ENCODE measurements at places on chromosomes 3 and 15. TPM values are rescaled to one million over a fixed set of nuclear protein-coding genes. Genes with fewer than 3 reads are reported as not detected.

Gene MGLL
- 21.4 TPM for polyA plus RNA-seq

Gene C3orf80
- 0.55 TPM for polyA plus RNA-seq

Gene GPR160
- 52.2 TPM for polyA plus RNA-seq

Gene POLR2M
- polyA plus RNA-seq = 18.8 TPM

Gene OSBPL10
- 18.2 TPM for polyA plus RNA-seq

Gene TNFAIP8L3
- 3.4 TPM for polyA plus RNA-seq

Gene RLBP1
- polyA plus RNA-seq = not detected

Gene TGM5
- polyA plus RNA-seq = not detected

Gene TMEM115
- polyA plus RNA-seq = 64.5 TPM

Gene ASB14
- polyA plus RNA-seq = 0.19 TPM

Gene UROC1
- polyA plus RNA-seq = 1.5 TPM

Gene HESX1
- 0.85 TPM for polyA plus RNA-seq

Gene PTX3
- polyA plus RNA-seq = 28.7 TPM

Gene TEX55
- polyA plus RNA-seq = not detected

Gene TUSC7
- polyA plus RNA-seq = 0.17 TPM

Gene PXK
- polyA plus RNA-seq = 37.8 TPM

Gene ECE2
- not detected for polyA plus RNA-seq

Gene HHLA2
- polyA plus RNA-seq = 6.1 TPM

Gene TXNRD3
- 10.4 TPM for polyA plus RNA-seq

Gene TMEM212
- not detected for polyA plus RNA-seq

Gene CILP
- 96.4 TPM for polyA plus RNA-seq

Gene RASGRP1
- polyA plus RNA-seq = 1.3 TPM

Gene ZPLD1
- polyA plus RNA-seq = 0.56 TPM

Gene SUSD5
- polyA plus RNA-seq = 2.4 TPM

Gene TIGIT
- polyA plus RNA-seq = 0.19 TPM

Gene ACSBG1
- polyA plus RNA-seq = 0.47 TPM

Gene MORC1
- 2.8 TPM for polyA plus RNA-seq

Gene ZNF660
- polyA plus RNA-seq = 4.0 TPM

Gene HDC
- polyA plus RNA-seq = not detected

Gene CKMT1A
- 8.2 TPM for polyA plus RNA-seq

Gene ANKRD63
- 1.2 TPM for polyA plus RNA-seq

Gene MED12L
- 0.07 TPM for polyA plus RNA-seq

Gene LMAN1L
- polyA plus RNA-seq = not detected

Gene RBSN
- 21.2 TPM for polyA plus RNA-seq

Gene GP5
- 0.04 TPM for polyA plus RNA-seq

Gene HYAL2
- polyA plus RNA-seq = 63.9 TPM

Gene CHST2
- 12.5 TPM for polyA plus RNA-seq

Gene GPR156
- polyA plus RNA-seq = 0.80 TPM

Gene SGO1
- 5.6 TPM for polyA plus RNA-seq

Gene CACNA2D2
- polyA plus RNA-seq = 1.5 TPM

Gene CHST13
- 54.6 TPM for polyA plus RNA-seq

Gene MAGI1
- 26.2 TPM for polyA plus RNA-seq

Gene PLA1A
- polyA plus RNA-seq = 2.9 TPM

Gene CSPG5
- polyA plus RNA-seq = 0.34 TPM

Gene WDR76
- 1.8 TPM for polyA plus RNA-seq

Gene ZNF774
- polyA plus RNA-seq = 2.3 TPM

Gene MST1R
- 5.3 TPM for polyA plus RNA-seq

Gene GRAMD2A
- 4.6 TPM for polyA plus RNA-seq

Gene CCDC33
- 0.86 TPM for polyA plus RNA-seq

Gene GRK7
- polyA plus RNA-seq = not detected
